LNCaP clone FGC (cell line): ENCODE measurements at places on chromosomes 16 and 17.
A peak's percentile ranks its signal among the peaks of the same experiment; 100 is the strongest.

DNA sequence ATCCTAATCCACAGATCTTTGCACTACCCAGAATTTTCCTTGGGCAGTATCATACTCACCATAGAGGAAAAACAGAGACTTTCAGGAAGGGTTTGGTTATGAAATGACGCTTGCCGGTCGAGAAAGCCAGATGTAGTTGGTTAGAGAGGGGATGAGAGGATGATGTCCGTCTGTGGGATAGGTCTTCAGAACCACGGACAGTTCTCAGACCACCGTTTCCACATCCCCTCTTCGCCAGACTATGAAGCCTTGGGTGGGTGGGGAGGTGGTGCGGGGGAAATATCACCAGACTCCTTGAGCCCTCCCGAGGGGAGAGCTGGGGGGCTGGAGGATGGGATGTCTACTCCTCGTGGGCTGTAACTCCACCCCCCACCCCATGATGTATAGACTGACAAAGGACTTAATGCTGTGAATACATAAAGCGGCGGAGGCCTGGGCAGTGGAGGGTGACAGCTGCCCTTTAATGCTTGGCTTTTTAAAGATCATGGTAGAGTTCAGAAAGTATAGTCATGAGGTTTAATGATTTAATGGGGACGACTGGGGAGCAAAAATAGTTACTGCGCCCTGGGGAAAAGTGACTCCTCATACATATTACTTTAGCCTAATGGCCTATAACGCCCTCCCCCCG, 96.6 kb downstream of the MRM1 start:
- DNase-seq, result no peak

DNA sequence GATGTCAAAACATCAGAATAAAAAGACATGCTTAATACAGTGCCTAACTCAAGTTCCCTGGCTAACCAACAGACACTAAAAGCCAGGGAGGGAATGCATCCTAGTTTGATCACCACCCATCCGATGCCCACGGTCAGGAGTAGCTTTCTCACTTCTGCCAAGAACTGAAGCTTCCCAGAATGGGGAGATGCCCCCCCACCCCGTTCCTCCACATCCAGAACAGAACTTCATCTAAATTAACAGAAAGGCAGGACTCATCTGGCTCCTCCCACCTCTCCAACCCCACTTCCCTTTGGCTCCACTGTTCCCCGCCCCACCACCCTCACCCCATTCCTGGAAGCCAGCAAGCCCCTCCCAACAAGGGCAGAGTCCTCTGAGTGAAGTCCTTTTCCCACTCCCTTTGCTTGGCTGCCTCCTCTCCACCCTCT, 33.7 kb downstream of the GDE1 start:
- DNase-seq, result no peak

DNA sequence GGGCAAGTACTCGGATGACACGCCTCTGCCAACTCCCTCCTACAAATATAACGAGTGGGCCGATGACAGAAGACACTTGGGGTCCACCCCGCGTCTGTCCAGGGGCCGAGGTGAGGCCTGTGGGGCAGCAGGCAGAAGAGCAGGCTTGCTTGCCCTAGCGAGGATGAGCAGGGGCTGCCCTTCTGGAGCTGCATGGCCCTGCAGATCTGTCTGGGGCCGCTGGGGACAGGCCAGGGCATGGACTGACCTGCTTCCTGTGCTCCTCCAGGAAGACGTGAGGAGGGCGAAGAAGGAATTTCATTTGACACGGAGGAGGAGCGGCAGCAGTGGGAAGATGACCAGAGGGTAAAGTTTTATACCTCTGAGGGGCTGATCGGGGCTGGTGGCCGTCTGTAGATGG, 5.3 kb downstream of the DHX38 start:
- DNase-seq, result no peak

DNA sequence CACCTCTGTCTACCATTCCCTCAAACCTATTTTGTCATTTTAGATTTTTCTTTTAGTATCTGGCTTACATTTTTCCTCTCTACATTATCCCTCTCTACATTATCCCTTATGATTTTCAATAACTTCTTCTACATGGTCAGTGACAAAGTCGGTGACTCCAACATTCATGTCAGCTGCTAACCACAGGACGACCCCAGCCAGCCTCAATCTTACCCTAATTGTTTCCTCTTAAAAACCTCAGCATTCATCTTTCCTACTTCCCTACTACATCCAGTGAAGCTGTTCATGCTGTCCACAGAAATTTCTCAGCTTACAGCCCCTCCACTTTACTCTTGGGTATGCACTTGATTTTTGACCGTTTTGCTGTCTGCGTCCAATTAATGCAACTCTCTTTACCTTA, 8.3 kb downstream of the MYH10 start:
- DNase-seq, result no peak

- no peak for DNase-seq
These were observed 1.4 kb downstream of the DCXR start for GRCh38 chr17:82035956-82036633.

GRCh38 chr17:33366960-33367359, 73.9 kb upstream of the ASIC2 start:
- DNase-seq, result no peak

- no peak for DNase-seq
These were observed 28.3 kb downstream of the PLCD3 start for GRCh38 chr17:45104029-45104428.

DNA sequence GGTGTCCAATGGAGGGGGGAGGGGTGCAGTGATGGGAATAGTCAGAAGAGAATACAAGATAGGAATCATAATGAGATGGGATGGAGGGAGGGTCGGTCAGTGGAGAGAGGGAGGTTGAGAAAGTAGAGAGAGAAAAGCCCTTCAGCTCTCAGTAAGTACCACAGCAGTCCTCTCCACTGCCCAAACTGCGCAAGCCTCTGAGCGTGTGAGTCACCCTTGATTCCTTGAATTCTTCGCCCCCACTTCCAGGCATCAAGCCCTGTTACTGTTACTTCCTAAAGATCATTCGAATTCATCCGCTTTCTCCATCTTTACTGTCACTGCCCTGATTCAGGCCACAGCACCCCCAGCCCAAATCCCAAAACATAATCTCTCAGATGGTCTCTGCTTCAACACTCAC, 2.5 kb downstream of the GUCY2D start:
- DNase-seq, result no peak

DNA sequence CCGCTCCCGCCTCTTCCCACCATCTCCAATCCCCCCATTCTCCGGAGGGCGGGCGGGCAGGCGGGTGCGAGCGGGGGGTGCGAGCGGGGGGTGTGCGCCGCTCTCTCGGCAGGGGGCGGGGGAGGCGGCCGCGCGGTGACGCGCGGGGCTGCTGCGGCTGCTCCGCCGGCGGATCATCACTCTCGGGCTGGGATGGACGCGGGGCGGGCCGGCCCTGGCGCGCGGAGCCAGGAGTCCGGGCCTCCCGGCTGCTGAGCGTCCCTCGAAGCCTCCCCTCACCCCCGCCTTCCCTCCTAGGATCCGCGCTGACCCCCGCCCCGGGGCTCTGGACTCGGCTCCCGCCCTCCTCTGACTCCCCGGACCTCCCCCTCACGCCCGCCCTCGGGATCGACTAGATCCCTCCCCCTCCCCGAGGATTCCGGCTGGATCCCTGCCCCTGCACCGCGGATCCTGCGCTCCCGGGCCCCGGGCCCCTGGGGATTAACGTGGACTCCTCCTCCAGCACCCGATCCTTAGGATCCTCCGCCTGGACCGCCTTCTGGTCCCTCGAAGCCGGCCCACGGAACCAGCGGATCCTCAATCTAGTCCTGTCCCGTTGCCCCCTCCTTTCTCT, 946 bp upstream of the TMEM256 start:
- DNase-seq, result no peak

DNA sequence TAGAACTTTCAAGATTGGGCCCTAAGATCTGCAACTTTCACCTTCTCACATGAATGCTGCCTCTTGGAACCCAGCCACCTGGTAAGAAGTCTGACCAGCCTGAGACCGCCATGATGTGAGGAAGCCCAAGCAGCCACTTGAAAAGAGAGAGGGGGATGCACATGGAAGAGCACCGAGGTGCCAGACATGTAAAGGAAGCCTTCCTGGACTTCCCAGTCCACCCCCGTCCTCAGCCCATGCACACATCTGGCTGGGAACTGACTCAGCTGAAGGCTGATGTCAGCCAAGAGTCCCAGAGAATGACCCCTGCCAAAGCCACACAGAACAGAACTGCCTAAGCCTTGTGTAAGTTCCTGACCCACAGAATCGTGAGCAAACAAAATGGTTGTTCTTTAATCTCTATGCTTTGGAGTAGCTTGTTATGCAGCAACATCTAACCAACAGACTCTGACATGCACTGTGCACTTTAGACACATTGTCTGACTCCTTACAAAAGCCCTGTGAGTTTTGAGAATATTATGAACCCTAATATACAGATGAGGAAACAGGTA, 86.7 kb downstream of the RMI2 start:
- DNase-seq, result no peak

DNA sequence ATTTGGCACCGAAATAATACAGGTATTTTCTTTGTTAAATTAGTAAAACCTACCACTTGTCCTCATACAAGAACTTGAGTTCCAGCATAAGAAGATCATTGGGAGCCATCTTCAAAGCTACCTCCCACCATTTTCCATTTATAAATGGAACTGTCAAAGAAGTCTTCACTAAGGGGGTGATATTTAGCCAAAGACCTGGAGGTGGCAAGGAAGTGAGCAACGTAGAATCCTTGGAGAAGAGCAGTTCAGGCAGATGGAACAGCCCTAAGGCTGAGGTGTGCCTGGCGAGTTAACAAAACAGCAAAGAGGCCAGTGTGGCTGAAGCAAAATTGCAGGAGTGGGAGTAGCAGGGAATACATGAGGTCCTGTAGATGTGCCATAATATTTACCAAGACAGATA, 1.8 kb downstream of the KCNJ16 start:
- no peak for DNase-seq

GRCh38 chr16:85445064-85445778, 167.9 kb upstream of the GSE1 start:
- DNase-seq, result no peak

GRCh38 chr17:42316755-42317154, 28.5 kb downstream of the STAT5A start:
- DNase-seq, result no peak

- no peak for DNase-seq
These were observed 701 bp downstream of the PIPOX start for GRCh38 chr17:29043539-29044145.

GRCh38 chr17:28407130-28407973, 1.3 kb upstream of the SLC46A1 start:
- DNase-seq, result no peak

DNA sequence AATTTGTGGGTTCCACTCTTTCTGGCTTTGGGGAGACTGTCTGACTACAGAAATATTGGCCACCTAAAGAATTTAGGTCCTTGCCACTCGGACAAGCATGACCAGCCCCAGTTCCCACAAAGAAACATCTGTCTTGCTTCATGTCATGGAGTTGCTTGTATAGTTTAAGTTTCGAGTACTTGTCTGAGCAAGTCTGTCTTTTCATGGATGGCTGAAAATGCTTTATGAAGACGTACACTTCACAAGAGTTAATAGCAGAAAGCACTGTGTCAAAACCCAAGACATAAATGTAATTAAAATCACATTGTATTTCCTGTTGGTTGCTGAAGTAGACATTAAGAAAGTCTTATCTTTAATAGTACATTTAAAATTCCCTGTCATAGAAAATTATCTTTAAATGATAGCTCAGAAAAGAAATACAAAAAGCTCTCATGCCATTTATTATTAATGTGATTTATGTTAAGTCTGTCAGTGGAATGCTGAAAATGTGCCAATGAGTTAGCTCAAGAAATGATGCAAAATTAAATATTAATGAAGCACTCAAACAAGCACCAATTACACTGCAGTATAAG, 29.8 kb upstream of the XYLT2 start:
- DNase-seq, result no peak

DNA sequence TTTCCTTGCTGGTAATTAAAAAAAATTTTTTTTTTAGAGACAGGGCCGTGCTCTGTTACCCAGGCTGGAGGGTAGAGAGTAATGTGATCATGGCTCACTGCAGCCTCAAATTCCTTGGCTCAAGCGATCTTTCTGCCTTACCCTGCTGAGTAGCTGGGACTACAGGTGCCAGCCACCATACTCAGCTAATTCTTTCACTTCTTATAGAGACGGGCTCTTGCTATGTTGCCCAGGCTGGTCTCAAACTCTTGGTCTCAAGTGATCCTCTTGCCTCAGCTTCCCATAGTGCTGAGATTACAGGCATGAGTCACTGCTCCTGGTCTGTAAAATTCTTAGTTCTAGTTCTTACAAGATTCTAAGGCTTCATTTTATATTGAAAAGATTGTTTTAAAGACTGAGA, 11.1 kb downstream of the SMIM36 start:
- DNase-seq, result no peak

GRCh38 chr17:68676856-68677255, 75.7 kb upstream of the FAM20A start:
- no peak for DNase-seq

GRCh38 chr16:88055356-88055755, 104.1 kb downstream of the BANP start:
- no peak for DNase-seq

GRCh38 chr17:27544350-27545131, 86.4 kb upstream of the LGALS9 start:
- no peak for DNase-seq

GRCh38 chr16:57060323-57061083, 31.9 kb upstream of the CPNE2 start:
- no peak for DNase-seq

GRCh38 chr16:31196324-31197088, 6.1 kb downstream of the PYCARD start:
- DNase-seq, result no peak

DNA sequence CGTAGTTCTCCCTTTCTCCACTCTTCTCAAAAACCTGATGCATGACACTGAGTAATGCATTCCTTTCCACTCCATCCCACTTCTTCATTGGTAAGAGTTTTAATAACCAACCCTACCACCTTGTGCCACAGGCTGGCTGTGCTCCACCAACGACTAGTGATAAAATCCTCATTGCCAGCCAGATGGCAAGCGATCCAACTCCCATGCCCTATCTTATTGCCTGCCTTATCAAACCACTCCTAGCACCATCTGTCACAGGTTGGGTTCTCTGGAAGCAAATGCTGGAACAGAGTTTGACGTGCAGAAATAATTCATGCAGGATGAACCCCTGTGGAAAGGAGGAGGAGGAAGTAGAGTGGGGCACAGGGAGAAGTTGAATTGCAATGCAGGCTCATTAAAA, 99.5 kb downstream of the CHD9NB start:
- DNase-seq, result no peak

- DNase-seq, result peak; percentile 61
These were observed 27.2 kb downstream of the CLEC16A start for GRCh38 chr16:10971560-10971961.

DNA sequence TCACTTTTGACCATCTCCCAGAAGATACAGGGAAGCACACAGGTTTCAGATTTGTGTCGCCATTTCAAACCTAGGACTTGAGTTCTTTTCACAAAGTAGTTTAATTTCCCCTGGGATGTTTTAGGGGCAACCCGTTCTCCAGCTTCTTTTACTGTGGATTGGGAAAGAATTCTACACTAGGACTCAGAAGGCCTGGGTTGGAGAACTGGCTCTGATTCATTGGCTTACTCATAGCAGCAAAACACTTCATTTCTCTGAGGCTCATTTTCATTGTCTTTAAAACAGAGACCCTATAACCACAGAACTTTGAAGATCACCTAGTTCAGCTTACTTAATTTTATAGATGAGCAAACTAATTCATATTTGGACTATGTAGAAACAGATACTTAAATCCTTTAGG, 175.9 kb upstream of the SALL1 start:
- no peak for DNase-seq

- no peak for DNase-seq
These were observed 6.7 kb downstream of the ERI2 start for GRCh38 chr16:20799599-20799998.
